Stimulated activated CD4-positive, alpha-beta T cell treated with anti-CD3 and anti-CD28 coated beads, Interleukin-12 subunit alpha, Interleukin-12 subunit beta, amount 100 ng/mL, for 24 hours (primary cell): ENCODE measurements at places on chromosomes 4 and X.

DNA sequence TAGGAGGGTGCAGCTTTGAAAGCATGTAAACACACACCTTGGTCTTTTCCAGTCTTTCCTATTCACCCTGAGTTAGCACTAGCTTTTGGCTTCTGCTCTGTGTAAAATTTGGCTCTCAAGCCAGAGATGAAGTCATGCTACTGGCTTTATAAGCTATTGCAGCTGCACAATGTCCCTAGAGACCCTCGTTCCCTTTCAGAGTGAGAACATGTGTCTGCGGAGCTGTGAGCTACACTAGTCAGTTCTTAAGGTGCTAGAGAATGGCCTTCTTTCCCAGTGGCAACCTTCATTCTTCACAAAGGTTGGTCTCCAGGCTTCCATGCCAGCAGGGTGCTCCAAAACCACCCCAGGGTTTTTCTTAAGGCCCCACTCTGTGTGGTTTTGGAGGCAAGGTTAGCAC is 199.1 kb downstream of the SPATA18 start:
- no peak for DNase-seq

DNA sequence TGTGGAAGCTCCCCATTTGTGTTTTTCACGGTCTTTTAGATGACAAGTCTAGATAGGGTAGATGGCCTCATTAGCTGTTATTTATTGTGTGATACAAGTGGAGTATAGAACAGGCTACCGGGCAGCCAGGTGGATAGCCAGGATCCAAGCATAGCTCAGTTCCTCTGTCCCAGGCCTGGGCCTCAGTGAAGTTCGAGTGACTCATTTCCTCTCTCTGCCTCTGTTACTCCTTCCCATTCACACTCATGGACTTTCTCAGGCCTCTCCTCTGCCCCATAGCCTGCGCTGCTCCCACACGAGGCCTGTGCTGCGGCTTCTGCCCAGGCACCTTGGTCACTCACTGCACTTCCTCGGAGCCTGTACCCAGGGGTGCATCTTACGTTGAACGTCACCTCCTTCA is 54.5 kb downstream of the TENM3 start:
- no peak for DNase-seq

DNA sequence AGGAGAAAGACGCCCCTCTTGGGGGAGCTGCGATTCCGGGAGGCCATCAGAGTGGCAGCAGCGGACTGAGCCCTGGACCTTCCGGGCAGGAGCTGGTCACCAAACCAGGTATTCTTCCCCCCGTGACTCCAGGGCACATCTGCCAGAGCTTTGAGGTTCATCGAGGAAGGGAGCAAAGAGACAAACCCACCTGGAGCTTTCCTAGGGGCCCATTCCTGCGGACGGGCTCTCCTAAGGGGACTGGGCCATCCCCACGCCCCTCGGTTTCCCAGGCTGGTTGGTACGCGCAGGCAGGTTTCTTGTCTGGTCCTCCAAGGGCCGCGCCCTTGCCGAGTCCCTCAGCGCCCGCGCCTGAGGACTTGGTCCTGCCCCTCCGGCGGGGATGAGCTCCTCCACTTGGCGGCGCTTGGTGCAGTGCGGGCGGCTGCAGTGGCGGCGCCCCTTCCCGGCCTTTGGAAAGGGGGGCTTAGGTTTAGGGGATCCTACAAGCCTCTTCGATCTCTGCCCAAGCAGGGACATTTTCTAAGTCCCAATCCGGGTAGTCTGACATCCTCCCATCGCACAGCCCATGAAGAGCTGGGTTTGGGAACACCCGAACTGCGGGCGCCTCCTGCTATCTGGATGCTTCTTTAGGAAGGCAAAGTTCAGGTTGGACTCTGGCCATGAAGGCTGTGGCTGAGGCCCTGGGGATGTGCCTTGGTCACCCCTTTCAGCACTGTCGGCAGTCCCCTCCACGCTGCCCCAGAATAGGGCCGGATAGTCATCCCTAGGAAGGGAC is 538 bp downstream of the STBD1 start:
- DNase-seq, result no peak

DNA sequence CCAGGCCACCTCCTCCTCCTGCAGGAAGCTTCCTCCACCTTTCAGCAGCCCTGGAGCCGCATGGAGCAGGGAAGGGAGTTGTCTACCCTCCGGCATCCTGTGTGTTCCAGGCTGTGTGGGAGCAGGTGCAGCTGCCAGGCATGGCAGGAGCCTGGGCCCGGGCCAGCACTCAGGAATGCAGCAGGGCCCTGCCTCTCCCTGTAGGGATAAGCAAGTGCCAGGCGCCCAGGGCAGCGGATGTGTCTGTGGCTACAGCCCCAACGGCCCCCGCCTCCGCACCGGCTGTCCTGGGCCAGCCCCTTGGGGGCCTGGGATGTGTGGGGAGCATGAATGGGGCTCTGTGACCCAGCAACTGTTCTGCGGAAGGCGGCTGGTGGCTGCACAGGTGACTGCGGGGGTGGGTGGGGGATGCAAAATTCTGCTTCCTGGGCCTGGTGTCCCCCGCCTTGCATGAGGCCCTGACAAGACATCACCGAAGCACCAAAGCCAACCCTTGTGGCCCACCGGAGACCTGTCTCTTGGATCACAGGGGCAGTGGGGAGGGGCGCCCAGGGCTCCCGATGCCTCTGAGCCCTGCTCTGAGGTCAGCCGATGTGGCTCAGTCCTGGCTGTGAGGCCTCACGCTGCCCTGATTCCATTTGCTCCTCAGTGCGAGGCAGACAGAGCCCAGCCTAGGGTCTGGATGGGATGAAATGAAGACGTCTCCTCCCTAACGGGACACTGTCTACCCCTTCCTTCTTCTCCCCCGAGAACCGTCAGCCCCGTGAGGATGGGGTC is 1.4 kb upstream of the DOK7 start:
- no peak for DNase-seq

DNA sequence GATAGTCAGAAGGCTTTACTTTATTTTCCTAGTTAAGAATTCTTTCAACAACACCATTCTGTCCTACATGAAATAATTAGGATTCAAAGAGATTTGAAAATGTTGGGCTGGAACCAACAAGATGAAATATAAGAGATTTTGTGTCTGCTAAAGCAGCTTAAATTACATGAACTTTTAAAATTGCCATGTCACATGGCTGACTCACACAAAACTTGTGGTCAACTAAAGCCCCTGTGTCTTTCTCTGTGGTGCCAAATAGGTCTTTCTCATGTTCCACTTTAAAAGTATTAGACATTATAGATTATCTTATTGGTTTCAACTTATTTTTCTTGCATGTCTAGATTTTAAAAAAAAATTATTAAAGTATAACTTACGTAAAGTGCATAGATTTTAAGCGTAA is 60.8 kb upstream of the FHL1 start:
- DNase-seq, result no peak

DNA sequence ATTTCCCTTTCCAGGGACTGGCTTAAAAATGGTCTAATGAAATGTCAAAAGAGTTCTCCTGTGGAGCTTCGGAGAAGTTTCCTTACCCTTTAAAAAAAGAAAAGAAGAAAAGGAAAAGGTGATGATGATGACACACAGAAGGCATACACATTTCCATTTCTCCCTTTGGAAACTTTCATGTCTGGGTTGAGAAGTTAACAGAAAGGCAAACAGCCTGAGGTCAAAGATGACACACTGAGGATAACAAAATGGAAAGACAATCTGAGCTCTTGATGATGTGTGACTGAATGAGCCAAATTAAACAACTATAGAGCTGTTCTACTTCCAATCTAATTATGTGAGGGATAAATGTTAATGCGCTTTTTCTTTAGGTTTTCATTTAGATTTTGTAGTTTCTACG is 32.2 kb downstream of the NFXL1 start:
- DNase-seq, result no peak

GRCh38 chr4:7987148-7987989 is 47.7 kb upstream of the AFAP1 start:
- peak; percentile 70 for DNase-seq

- no peak for DNase-seq
Measured at GRCh38 chrX:94676285-94676684, 1002.3 kb downstream of the FAM133A start.

DNA sequence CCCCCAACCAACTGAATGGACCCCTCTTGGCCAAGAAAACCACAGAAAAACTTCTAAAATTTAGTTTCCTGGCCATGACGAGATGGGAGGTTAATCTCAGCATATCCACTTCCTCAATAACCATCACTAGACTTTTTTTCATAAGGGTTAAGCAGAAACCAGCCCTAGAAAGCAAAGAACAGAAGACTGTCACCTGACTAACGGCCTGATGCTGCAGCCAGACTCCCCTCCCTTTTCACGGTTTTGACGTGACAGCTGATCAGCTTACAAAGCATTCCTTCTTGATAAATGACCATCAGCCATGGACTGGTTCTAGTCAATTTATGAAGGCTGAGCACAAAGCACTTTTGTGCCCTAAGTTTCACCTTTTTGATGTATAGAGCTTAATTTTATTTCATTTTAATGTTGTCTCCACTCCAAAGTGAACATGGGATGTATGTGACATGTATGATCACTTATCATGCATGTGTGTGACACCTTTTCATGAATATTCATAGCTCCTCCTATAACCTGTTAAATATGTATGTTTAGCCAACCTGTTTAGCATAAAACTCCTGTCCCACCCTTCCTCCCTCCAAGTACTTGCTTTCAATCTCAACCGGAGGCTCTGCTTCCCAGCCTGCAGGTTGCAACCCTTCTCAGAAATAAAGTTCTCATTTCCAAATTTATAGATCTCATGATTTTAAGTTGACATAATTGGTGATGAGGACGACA is 56.3 kb downstream of the SERTM2 start:
- DNase-seq, result no peak

GRCh38 chrX:63739885-63740284 is 45.1 kb downstream of the ARHGEF9 start:
- DNase-seq, result no peak
